K562 (cell line): ENCODE measurements at places on chromosomes 5 and 9.

DNA sequence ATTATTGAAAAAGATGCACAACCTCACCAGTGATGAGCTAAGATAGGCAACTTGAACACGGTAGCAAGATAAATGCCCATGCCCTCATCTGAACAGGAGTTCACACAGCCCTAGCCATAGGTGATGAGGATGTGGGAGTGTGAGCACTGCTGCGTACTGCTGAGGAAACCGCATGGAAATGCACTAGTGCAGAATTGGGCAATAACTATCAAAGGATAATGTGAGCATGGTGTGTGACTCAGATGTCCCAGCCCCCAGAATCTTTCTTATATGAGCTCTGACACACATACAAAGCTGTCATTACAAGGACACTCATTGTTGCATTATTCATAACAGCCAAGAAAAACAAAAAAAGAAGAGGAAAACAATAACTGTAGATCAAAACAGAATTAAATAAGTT lies 521.2 kb downstream of the IRX1 start:
- H3K4me3 ChIP-seq = no peak overlapping the region
- H3K4me1 ChIP-seq = no peaks in the 10 kb centered on the region
- no peaks in the 10 kb centered on the region for H3K27me3 ChIP-seq
- H3K27ac ChIP-seq = no peak overlapping the region
- DNase-seq = no peak

GRCh38 chr9:87516222-87516925 lies 18.7 kb downstream of the DAPK1 start:
- H3K36me3 ChIP-seq = peaks cover 7% of the 10 kb centered on the region; the same call in 1 of the 3 replicates
- peak overlapping the region; percentile 84; the same call in 2 of the 3 replicates for H3K27ac ChIP-seq
- H3K4me1 ChIP-seq = peaks cover 35% of the 10 kb centered on the region

GRCh38 chr5:140998921-140999410 lies 32.7 kb downstream of the PCDHAC2 start:
- no peaks in the 10 kb centered on the region; the same call in 1 of the 2 replicates for H3K4me1 ChIP-seq
- no peak overlapping the region for H3K27ac ChIP-seq
- DNase-seq = no peak
- no peaks in the 10 kb centered on the region for H3K27me3 ChIP-seq
- H3K4me3 ChIP-seq = no peak overlapping the region
- no peaks in the 10 kb centered on the region for H3K36me3 ChIP-seq

GRCh38 chr9:78572266-78572665 lies 275.3 kb downstream of the PSAT1 start:
- H3K4me1 ChIP-seq = no peaks in the 10 kb centered on the region
- H3K4me3 ChIP-seq = no peak overlapping the region
- no peaks in the 10 kb centered on the region for H3K36me3 ChIP-seq
- DNase-seq = no peak

GRCh38 chr9:97759581-97760288 lies 62.6 kb upstream of the XPA start:
- H3K36me3 ChIP-seq = no peaks in the 10 kb centered on the region
- H3K27me3 ChIP-seq = peaks cover 9% of the 10 kb centered on the region
- DNase-seq = no peak
- H3K27ac ChIP-seq = no peak overlapping the region
- no peaks in the 10 kb centered on the region for H3K4me1 ChIP-seq

DNA sequence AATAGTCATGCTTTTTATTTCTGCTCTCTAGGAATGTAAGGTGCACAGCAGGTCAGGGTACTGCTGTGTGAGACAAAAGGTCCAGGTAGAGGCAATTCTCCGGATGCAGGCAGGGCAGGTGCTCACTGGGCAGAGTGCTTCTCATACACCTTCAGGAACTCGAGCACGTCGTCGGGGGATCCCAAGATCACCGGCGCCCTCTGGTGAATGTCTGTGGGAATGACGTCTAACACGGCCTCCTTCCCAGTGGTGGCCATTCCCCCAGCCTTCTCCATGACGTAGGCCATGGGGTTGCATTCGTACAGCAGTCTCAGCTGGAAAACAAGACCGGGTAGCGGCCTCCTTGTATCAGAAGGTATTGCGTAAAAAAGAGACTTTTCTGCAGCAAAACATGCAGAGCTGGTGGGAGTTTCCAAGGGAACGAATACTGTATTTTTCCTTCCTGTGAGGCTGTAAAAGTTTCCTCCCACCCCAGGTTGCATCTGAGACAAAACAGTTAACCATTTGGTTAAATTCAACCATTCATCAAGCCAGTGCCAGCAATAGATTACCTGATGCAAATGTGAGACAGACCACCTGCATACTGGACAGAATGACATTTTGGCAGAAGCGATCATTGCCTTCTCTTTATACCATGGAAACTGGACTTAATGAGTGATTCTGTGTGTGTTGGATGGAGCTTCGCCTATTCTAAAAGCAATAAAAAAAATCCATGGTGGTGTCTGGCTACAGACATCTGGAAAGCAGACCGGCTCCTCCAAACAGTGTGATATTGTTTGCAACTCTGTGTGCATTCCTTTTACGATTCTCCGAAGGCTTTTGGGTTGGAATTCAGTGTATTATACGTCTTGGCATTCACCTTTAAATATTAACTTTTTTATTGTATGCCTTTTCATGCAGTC lies 9.9 kb upstream of the FBP2 start:
- no peak overlapping the region for H3K27ac ChIP-seq
- H3K27me3 ChIP-seq = peaks cover 73% of the 10 kb centered on the region
- H3K4me3 ChIP-seq = no peak overlapping the region
- H3K4me1 ChIP-seq = no peaks in the 10 kb centered on the region
- peak; percentile 85 for DNase-seq

GRCh38 chr9:33158843-33159776 lies 8.0 kb downstream of the B4GALT1 start:
- no peaks in the 10 kb centered on the region; the same call in 2 of the 3 replicates for H3K36me3 ChIP-seq
- H3K27ac ChIP-seq = peak overlapping the region; percentile 61; the same call in 2 of the 3 replicates
- peak; percentile 71 for DNase-seq

DNA sequence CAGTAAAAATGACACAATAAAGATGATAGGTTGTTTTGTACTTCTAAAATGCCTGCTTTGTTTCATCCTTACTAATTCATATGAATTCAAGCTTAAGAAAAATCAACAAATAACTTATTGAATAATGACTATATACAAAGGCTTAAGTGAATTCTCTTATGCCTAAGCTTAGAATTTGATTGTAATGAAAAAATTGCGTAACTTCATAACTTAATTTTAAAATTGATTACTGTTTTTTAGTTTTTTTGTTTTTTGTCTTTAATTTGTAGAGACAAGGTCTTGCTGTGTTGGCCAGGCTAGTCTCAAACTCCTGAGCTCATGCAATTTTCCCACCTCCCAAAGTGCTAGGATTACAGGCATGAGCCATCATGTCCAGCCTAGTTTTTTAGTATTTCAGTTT lies 391.9 kb downstream of the ARRDC3 start:
- H3K27me3 ChIP-seq = no peaks in the 10 kb centered on the region
- DNase-seq = no peak
- no peak overlapping the region for H3K27ac ChIP-seq
- peaks cover 4% of the 10 kb centered on the region; the same call in 2 of the 3 replicates for H3K36me3 ChIP-seq

- no peaks in the 10 kb centered on the region for H3K4me1 ChIP-seq
- H3K4me3 ChIP-seq = no peak overlapping the region
- H3K27ac ChIP-seq = no peak overlapping the region
These were observed 196.5 kb downstream of the TLE1 start for GRCh38 chr9:81492710-81493447.

GRCh38 chr9:29332789-29333188 lies 1759.5 kb upstream of the C9orf72 start:
- DNase-seq = no peak
- no peaks in the 10 kb centered on the region for H3K36me3 ChIP-seq
- no peak overlapping the region for H3K27ac ChIP-seq
- H3K27me3 ChIP-seq = no peaks in the 10 kb centered on the region
- no peaks in the 10 kb centered on the region for H3K4me1 ChIP-seq

DNA sequence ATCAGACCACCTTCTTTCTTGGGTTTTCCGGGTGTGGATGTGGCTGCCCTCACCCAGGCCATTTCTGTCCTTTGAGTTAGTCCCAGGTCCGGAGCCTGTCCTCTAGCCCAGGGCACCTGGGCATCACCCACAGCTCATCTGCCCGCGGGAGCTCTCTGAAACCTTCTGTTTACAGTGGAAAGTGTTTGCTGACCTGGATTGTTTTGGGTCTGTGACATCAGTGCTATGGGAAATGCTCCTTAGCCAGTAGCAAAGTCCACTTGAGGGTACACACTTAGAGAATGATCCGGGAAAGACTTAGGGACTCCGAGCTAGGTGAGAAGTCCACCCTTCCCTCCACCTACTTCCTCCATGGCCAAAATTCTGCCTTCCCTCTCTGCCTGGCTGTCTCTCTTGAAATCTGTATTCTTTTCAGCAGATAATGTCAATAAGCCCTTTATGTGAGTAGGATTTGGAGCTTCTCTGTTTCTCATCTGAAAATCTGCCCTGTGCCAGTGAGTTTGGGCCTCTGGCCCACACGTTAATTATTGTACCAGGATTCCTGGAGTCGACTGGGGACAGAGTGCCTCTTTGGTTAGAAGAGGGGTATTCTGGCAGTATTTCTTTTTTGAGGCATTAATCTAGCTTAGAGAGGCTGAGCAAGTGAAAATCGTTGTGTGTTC lies 19.9 kb downstream of the ABLIM3 start:
- H3K4me3 ChIP-seq = no peak overlapping the region
- no peak overlapping the region for H3K27ac ChIP-seq
- DNase-seq = no peak
- no peaks in the 10 kb centered on the region for H3K4me1 ChIP-seq

- DNase-seq = no peak
- no peaks in the 10 kb centered on the region for H3K36me3 ChIP-seq
- no peaks in the 10 kb centered on the region for H3K4me1 ChIP-seq
- H3K27me3 ChIP-seq = no peaks in the 10 kb centered on the region
These were observed 34.6 kb downstream of the CTSL start for GRCh38 chr9:87760529-87760928.

DNA sequence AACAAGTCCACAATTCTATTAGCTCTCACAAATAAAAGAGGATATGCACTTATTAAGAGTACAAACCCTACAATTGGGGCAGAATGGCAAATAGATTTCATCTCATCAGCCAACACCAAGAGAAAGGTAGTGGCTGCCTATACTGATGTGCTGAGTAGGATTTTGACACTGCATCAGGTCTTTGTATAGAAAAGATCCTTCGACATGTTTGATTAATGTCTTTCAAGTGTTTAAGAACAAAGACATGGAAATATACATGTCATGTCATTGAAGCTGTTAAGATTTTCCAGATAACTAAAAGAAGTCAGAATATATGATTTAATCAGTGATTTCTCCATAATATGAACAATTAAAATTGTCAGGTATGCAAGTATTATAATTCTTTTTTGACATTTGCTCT lies 238.7 kb upstream of the GRAMD2B start:
- DNase-seq = no peak
- H3K4me1 ChIP-seq = no peaks in the 10 kb centered on the region
- no peak overlapping the region for H3K27ac ChIP-seq
- H3K27me3 ChIP-seq = no peaks in the 10 kb centered on the region

DNA sequence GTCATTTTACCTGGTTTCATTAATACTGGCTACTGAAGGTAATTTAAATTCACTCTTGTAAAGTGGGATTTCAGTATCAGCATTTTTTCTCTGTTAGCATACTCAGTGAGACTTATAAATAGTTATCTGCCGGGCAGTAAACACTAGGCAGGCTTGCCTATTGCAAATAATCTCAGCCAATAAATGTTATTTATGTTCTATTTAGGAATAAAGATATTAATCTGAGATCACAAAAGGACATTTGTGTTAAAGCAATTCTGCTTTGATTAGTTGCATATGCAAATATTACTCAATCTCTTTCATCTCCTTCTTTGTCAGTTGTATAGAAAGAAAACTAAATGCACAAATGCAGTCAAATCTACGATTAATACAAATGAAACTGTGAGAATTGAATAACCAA lies 827.8 kb downstream of the TLE4 start:
- no peaks in the 10 kb centered on the region for H3K27me3 ChIP-seq
- no peak overlapping the region for H3K27ac ChIP-seq
- H3K4me3 ChIP-seq = no peak overlapping the region
- no peaks in the 10 kb centered on the region for H3K4me1 ChIP-seq
- no peak for DNase-seq

DNA sequence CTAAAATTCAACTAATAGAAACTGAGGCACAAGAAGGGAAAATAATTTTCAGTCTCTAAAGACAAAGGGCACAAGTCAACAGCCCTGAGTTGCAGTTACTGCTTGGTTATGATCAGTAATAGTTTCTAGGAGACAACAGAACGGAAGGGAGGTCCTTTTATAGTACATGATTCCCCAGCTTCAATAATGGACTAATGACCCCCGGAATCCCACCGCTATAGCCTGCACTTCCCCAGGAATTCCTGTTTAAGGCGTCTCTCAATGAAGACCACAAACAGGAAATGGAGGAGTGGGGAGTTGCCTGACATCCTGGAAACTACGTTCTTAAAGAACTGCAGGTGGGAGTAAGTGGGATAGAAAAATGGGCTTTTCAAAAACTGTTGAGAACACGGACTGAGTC lies 60.6 kb downstream of the DIAPH1 start:
- no peaks in the 10 kb centered on the region for H3K27me3 ChIP-seq
- DNase-seq = no peak
- 0 out of 3 replicates have a peak overlapping the region, but pooled peaks have one; percentile 18 for H3K27ac ChIP-seq
- no peak overlapping the region for H3K4me3 ChIP-seq

- H3K27me3 ChIP-seq = peaks cover 53% of the 10 kb centered on the region
- no peak for DNase-seq
- no peak overlapping the region for H3K27ac ChIP-seq
- H3K36me3 ChIP-seq = no peaks in the 10 kb centered on the region
- no peaks in the 10 kb centered on the region for H3K4me1 ChIP-seq
- H3K4me3 ChIP-seq = no peak overlapping the region
These were observed 24.4 kb upstream of the STC2 start for GRCh38 chr5:173352366-173353349.

DNA sequence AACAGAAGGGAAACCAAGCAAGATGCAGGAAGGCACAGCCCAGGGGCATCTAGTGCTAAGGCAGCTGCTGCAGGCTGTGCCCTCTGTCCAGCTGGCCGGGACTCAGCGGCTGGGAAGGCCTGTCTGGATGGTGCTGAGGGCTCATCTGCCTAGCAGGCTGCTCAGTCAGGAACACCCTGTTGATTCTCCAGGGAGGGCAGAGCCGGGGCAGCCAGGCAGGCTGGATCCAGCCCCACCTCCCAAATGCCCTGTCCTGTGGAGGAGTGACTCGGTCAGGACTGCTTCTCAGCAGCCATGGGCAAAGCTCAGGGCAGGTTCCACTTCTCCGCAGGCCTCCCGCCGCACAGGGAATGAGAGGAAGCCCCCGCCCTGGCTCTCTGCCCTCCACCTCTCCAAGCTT lies 7.8 kb upstream of the LCN9 start:
- no peaks in the 10 kb centered on the region for H3K4me1 ChIP-seq
- DNase-seq = no peak
- H3K36me3 ChIP-seq = no peaks in the 10 kb centered on the region

DNA sequence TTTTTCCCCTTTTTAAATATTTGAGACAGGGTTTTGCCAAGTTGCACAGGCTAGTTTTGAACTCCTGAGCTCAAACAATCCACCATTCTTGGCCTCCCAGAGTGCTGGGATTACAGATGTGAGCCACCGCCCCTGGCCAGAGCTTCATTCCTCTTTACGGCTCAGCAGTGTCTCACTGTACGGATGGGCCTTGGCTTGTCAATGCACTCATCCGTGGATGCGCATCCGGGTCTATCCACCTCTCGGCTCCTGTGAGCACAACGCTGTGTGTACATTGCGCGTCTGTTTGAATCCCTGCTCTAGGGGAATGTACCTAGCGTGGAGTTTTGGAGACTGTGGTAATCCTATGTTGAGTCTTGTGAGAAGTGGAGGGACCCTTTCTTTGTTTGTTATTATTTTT lies 10.9 kb upstream of the EGFL7 start:
- no peak overlapping the region for H3K27ac ChIP-seq
- DNase-seq = no peak
- H3K36me3 ChIP-seq = no peaks in the 10 kb centered on the region
- H3K4me3 ChIP-seq = no peak overlapping the region
- H3K4me1 ChIP-seq = peaks cover 18% of the 10 kb centered on the region
